GM10248 (cell line): ENCODE measurements at places on chromosomes 16 and 17.

- DNase-seq = no peak
Measured at GRCh38 chr17:39221572-39221971, 4.2 kb downstream of the STAC2 start.

GRCh38 chr16:66503030-66503429, 46.9 kb downstream of the TK2 start:
- DNase-seq = no peak

- no peak for DNase-seq
Measured at GRCh38 chr16:88381820-88382451, 823 bp upstream of the ZNF469 start.

DNA sequence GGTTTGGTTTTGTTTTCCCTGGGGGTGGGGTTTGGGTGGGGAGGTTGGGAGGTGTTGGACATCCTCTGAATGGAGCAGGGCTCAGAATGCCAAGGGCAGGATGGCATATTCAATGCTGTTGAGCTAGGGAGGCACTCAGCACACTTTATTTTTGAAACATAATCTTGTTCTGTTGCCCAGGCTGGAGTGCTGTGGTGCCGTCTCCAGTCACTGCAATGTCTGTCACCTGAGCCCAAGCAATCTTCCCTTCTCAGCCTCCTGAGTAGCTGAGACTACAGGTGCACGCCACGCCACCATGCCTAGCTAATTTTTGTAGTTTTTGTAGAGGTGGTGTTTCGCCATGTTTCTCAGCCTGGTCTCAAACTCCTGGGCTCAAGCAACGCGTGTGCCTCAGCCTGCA, 186.1 kb downstream of the RPTOR start:
- no peak for DNase-seq

DNA sequence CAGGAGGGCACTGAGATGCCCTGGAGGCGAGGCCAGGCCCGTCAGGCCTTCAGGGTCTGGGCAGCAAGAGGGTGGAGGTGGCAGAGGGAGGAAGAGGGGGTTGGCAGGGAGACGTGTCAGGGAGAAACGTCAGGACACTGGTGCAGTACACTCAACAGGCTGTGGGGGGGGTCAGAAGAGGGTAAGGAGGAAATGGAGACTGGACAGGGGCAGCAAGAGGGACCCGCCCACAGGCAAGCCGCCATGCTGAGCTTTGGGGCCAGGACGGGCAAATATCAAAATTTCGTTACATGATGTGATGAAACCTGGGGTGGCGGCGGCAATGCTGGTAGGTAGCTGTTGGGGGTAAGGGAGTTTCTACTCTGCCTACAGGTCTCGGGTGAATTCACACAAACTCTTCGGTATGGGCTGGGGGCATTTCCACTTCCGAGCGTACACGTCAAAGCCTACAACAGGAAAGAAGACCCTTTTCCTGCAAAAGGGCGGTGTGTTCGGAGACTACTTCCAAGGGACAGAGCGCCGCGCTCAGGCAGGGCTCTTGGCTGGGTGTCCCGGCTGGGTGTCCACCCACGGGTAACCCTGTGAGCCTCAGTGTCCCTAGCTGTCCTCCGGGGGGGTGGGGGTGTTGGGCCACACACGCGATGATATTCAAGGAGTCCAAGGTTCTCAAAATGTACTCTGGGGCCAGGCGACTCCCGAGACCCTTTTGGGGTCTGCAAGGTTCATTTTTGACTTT, 43.3 kb upstream of the ATP2A3 start:
- no peak for DNase-seq

GRCh38 chr17:13753154-13753553, 151.4 kb upstream of the HS3ST3A1 start:
- no peak for DNase-seq

GRCh38 chr17:44543213-44543904, 13.9 kb upstream of the FZD2 start:
- no peak for DNase-seq

DNA sequence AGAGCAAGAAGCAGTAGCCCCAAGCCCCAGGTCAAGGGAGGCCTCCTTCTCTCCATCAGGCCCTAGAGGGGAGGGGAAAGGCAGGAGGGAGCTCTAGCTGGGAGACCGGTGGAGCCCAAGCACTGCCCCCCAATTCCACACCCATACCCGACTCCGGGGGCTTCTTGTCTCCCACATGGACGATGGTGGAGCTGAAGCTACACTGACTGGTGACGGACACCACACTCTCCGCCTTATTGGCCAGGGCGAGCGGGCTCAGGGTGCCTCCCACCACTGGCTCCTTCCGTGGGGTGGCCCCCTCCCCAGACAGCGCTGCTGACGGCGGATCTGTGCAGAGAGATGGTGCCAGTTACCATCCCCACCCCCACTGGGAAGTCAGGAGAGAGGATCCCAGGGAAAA, 6.4 kb downstream of the PER1 start:
- no peak for DNase-seq

- no peak for DNase-seq
Measured at GRCh38 chr17:45976755-45977505, 22.1 kb upstream of the STH start.

- DNase-seq = peak; percentile 81
Measured at GRCh38 chr16:66549284-66550131, at the start of gene TK2. TSS of gene TK2 (minus strand) at chr16:66550122. CDS start at chr16:66550061, 61 bp downstream.

DNA sequence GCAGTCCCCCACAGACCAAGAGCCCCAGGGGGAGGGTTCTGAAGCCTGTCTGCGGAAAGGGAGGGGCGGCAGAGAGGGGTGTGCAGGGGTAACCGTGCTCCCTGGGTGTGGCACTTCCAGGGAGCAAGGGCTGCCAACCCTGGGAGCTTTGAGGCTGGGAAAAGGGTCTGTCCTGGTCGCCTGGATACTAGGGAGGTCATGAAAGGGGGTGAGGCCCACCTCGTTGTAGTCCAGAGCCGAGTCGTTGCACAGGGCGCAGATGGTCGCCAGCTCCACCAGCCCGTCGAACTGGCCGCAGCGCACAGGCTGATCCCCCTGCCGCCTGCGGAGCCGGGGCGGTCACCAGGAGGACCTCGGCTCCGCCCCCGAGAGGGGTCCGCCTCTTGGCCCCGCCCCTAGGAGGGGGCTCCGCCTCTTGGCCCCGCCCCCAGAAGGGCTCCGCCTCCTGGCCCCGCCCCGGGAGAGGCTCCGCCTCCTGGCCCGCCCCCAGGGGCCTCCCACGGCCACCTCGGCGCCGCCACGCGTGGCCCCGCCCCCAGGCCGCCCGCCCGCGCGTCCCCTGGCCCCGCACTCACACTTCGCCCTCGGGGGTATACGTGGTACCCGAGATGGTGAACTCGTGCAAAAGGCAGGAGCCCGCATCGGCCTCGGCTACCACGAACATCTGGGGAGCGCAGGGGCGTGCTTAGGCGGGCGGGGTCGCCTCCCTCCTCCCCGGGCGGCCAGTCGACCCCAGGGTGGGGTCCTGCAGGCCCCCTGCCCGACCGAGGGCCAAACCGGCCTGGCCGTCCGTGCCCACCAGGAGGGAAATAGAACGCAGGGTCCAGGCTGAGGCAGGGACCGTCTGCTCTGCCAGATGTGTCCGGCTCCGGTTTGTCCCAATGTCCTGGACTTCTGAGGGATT, 19.5 kb downstream of the ATP2A3 start:
- peak; percentile 58 for DNase-seq

DNA sequence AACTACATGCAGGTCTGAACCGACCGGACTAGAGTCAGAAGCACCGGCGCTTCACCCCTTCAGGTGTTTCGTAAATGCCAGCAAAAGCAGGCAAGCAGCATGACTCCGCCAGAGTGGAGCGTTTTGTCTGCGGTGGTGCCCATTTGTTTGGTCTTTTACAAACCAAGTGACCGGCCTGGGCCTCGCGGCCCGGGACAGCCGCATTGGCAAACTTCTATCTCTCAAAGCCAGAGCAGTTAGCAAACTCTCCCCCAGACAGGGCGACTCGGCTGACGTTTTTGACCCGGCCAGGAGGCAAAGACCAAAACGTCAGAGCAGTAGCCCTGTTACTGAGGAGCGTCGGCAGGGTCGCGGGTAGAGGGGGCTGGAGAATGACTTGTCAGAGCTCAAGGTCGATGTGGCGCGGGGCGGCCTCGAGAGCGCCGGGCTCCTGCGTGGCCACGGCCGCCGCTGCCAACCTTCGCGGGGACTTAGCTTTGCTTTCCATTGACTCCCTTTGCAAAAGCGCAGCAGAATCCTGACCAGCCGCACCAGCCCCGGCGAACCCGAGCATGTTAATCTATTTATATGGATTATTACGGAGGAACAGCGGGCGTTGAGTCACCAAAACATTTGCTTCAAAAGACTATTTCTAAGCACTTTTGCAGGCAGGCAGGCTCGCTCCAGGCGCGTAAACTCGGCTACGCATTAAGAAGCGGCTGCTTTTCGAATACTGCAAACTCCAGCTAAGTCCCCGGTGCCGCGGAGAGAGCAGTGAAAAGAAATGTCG, 763 bp upstream of the SOX9 start:
- DNase-seq = peak; percentile 31

DNA sequence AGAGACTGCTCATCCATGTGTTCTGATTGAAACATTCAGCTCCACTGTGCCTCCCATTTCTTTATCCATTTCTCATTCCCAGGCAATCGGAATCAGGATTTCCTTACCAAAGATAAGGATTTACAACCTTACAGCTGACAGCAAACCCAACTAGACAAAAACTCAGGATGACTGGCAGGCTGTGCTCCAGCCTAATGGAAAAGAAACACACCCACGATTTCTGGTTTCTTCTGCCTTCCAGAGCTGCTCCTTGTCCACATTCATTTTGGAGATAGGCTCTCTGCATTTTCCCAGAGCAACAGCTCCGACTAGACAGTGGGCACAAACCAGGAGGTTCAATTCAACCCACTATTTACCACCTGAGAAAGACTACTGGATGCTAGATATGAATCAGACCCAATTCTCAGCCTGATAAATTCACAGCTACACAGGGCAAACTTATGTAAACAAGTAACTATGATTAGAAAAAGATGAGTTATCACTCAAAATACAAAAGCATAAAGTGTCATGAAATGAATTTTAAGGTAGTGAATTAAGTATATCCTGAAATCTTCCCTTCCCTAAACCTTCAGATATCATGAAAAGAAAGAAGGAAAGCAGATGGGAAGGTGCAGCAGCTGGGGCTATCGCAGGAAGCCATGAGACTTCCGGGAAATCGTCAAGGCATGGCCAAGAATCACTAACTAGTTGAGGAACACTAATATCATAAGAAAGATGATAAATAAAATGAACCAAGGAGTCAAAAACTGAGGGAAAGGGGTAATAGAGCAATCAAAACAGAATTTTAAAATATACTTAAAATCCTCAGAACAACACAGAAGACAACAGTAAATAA, 44.8 kb upstream of the CLEC18B start:
- no peak for DNase-seq

GRCh38 chr16:1713331-1713730, 7.3 kb downstream of the MAPK8IP3 start:
- no peak for DNase-seq

DNA sequence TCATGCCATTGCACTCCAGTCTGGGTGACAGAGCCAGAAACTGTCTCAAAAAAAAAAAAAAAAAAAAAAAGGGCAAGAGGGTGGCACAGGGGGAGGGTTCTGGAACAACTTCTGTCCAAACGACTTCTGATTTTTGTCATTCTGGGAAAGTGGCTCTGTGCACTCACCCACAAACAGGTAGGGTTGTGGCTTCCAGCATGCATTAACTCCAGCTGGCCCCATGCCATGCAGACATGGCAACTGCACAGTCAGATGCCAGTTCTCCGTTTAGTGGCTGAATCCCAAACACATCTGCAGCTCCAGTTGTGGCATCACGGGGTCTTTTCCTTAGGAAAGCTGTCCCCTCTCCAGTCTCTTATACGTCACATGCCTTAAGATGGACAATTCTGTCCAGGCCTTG, 30.3 kb downstream of the B4GALNT2 start:
- DNase-seq = no peak

DNA sequence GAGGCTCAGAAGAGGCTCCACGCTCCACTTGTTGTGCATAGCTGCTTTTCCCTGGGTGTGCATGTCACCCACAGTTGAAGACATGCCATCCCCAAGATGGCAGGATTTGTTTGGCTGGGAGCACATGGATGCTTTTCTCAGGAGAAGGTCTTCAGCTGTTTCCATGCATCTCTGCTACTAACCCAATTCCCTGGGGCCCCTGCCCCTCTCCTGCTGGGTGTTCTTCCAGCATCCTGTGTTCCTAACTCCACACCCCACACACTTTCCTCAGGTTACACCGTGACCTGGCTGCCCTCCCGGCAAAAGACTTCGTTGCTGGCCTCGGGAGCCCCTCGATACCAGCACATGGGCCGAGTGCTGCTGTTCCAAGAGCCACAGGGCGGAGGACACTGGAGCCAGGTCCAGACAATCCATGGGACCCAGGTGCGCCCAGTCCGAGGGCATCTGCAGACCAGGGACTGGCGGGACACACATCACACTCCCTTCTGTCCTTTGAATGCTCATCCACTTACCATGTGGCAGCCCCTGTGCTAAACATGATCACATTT, 21.5 kb downstream of the ITGAL start:
- no peak for DNase-seq

- no peak for DNase-seq
Measured at GRCh38 chr16:10849736-10850477, 27.1 kb upstream of the CIITA start.

- DNase-seq = peak; percentile 56
Measured at GRCh38 chr16:85570213-85570734, 42.8 kb upstream of the GSE1 start.

- DNase-seq = no peak
Measured at GRCh38 chr16:86249631-86250030, 260.7 kb upstream of the FOXF1 start.

- no peak for DNase-seq
Measured at GRCh38 chr16:53055541-53056391, 975 bp downstream of the CHD9 start.

GRCh38 chr16:81515281-81515680, 70.7 kb downstream of the CMIP start:
- DNase-seq = no peak

GRCh38 chr16:84973776-84974523, 37.4 kb downstream of the ZDHHC7 start:
- no peak for DNase-seq

DNA sequence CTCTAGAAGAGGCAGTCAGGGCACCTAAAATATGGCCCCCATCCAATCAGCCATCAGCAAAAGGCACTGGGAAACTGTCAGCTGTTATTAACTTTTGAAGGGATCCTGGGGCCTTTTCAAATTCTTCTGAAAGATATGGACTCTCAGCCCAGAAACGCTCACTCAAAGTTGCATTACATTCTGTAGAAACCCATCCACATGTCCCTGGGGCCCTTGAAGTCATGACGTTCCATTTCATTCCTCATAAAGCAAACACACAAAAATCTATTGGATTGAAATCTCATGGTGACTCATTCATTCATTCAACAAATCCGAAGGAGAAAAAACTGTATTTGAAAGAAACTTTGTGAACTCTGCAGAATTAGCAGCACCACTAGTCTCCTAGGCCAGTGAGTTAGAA, 215.3 kb downstream of the C16orf95 start:
- no peak for DNase-seq

GRCh38 chr17:79255456-79255855, 180.8 kb downstream of the ENGASE start:
- no peak for DNase-seq

GRCh38 chr17:40510328-40510648, 8.9 kb upstream of the TNS4 start:
- no peak for DNase-seq
